ENCODE measurements at places on chromosomes 1 and 21.
A peak's percentile ranks its signal among the peaks of the same experiment; 100 is the strongest.

DNA sequence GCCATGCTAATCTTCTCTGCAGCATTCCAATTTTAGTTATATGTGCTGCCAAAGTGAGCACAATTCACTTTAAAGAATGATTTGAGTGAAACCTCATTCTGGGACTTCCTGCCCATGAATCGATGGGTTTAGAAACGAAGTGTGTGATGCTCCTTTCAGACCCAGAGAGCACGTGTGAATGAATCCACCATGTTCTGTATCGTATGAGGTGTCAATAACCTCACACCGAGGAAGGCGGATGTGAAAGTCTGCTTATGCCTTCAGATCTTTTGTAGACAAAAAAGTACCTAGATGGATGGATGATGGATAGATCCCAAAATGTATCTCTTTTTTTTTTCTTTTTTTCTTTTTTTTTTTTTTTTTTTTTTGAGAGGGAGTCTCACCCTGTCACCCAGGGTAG, 13.8 kb downstream of the UBASH3A start:
- DNase-seq: no peak

DNA sequence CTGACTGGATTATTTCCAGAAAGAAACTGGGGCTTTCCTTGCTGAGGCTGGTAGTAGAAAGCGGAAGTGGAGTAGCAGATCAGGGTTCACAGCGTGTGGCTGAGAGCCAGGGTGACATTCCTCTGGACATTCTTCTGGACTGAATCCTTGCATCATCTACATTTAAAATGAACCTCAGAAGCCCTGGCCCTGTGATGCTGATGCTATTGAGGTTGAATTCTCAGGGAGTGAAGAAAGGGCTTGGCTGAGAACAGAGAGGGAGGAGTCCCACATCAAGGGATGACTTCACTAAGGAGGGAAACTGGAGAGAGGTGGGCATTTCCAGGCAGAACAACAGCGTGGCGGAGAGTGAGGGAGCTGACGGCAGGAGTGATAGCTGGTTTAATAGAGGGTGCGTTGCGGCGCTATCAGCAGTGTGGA, 102.3 kb upstream of the LMO4 start:
- DNase-seq: no peak

GRCh38 chr1:102498929-102499328, 502.2 kb upstream of the OLFM3 start:
- no peak for DNase-seq

DNA sequence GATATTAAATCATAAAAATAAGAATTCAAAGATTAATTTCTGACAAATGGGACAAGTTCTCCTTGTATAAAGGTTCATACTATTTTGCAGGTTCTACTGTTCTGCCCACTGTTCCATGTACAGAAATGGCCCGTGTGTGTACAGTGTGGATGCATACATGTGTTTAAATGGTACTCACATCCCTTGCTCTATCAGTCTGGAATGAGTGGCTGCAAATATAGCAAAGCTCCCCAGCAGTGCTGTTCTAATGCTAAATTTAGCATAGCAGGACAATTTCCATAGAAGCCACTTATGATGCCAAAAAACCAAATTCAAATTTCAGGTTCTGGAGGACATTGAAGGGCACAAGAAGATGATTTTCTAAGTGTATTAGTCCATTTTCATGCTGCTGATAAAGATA, 9.4 kb upstream of the SEC16B start:
- no peak for DNase-seq

- no peak for DNase-seq
These were observed 131.3 kb downstream of the SLC30A10 start for GRCh38 chr1:219797009-219797408.

DNA sequence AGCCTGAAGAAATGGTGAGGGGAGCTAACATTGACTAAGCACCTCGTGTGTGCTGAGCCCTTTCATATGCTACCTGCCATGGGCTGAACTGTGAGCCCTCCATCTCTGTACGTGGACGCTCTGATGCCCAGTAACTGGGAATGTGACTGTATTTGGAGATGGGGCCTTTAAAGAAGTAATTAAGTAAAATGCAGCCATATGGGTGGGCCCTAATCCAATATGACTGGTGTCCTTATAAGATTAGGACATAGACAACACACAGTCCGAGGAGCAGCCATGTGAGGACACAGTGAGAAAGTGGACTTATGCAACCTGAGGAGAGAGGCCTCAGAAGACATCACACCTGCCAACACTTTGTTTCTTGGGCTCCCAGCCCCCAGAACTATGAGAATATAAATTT, 92.7 kb upstream of the ATP1B1 start:
- no peak for DNase-seq

- DNase-seq: peak; percentile 35
These were observed 1.8 kb downstream of the BTG3 start for GRCh38 chr21:17610911-17611310.

DNA sequence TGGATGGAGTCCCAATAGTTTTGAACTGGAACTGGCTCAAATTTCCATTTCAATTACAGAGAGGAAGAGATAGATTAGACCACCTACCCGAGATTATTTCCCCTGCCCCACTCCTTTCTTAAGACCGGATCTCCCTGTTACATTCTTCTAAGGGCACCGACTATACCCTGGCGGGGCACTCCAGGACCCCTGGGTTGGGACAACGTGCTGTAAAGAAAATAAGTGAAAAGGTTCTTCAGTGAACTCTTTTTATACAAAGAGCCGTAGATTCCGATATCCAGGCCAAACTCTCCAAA, 6.7 kb downstream of the NR5A2 start:
- DNase-seq: no peak

Data from RPMI8226 (cell line).